ENCODE measurements at places on chromosomes 7 and 10. TPM values are rescaled to one million over a fixed set of nuclear protein-coding genes. Genes with fewer than 3 reads are reported as not detected.

CYP3A7 gene
- total RNA-seq = not detected

PRLHR gene
- total RNA-seq = not detected

AKR1C2 gene
- total RNA-seq = 8.2 TPM

ACTR3C gene
- 10.7 TPM for total RNA-seq

AKR1C8 gene
- total RNA-seq = not detected

SHH gene
- total RNA-seq = 1.2 TPM

ELAPOR2 gene
- 15.5 TPM for total RNA-seq

All from prostate gland (tissue), 2 donors.